ENCODE measurements at places on chromosomes 4 and X.

DNA sequence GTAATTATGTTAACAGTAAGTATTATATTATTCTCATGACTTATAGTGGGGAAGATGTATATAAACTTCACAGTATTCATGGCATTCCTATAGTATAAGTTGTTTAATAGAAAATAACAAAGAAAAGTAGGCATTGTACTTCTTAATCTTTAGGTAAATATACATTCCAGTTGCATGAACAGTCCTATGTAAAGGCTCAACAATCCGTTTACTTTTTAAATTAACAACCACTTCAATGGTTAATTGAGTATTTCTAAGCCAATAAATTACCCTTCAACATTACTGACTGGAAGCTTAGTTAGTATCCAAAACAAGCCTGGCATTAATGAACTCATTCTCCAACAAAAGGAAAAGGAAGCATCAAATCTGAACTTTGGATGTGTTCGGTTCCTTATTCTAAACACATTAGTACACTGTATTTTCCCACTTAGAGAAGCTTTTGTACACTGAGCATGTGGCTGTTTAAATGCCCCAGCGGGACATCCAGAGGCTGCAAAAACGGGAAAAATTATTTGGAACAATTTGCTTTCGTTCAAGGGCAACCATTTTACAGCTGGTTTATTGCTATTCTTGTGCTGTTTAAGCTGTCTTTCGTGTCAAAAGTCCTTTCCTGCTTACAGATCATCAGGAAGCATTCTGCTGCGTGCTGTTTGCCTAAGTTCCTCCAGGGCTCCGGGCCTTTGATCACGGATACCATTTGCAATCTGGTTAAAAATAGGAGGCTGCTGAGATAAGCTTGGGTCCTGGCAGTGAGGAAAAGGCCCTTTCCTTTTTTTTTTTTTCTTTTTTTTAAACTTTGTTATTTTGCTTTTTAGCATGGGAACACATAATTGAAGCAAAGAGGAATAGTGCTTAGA, 460.3 kb downstream of the SPRY1 start:
- no peak for DNase-seq

GRCh38 chrX:7233580-7234406, 85.8 kb upstream of the PUDP start:
- DNase-seq: no peak

DNA sequence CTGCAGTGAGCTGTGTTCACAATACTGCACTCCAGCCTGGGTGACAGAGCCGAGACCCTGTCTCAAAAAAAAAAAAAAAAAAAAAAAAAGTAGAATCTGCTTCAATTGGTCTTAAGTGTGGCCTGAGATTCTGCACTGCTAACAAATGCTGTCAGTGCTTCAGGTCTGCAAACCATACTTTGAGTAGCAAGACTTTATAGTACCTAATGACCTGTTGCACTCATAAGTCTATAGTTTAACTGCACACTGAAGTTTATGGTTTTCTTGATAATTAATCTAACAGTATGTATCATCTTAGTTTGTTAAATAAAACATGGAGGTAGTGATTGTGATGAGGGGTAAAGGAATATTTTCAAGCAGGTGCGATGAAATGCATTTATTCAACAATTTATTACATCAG, 135.6 kb downstream of the STAG2 start:
- DNase-seq: no peak

DNA sequence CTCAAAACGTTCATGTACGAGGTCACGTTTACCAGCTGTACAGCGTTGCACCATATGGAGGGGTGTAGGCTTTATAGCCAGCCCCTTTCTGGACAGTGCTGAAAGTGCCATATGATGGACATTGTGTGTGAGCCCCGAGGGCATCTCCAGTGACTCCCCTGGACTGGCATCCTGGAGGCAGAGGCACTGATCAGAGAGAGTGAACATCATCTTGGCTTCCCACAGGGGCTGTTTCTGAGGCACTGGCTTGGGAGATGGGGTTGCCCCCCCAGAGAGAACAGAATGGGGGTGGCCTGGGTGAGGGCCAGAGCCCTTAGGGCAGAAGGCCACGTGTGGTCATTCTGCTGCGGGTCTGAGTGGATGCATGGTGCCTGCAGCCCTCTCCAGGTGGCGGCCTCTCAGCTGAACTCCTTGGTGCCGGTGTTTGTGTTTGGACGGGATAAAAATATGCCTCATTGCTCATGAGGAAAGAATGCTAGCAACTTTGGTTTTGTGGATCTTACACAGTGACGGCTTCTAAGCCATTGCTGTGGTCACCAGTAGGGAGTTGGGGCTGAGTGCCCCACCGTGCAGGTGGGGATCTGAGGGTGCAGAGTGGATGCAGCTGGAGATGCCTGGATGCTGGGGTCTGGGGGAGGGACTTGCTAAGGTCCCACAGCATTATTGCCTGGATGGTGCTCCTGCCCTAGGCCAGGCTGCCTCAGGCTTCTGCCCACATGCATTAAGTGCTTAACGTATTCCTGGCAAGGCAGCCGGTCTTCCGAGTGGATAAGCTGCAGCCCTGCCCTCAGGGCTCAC, 3.4 kb downstream of the WFS1 start:
- DNase-seq: no peak

DNA sequence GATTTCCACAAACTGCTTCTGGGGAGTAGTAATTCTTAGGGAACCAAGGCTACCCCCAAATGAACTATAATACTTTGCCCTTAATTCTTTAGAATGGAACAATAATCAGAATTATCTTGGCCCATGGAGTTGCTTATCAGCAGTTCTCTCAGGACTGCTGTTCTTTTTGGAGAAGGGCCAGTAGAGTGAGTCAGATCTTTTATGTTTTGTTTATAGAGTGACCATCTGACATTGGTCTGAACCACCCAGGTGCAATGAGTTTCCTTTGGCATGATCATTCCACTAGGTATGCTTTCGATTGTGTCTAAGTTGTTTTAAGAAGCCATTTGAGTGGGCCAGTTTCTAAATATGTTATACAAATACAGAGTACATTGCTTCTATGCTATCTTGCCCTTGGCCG, 31.8 kb downstream of the PRRG1 start:
- DNase-seq: no peak

- no peak for DNase-seq
Observed at GRCh38 chr4:99088023-99088449, 552 bp downstream of the ADH5 start.

GRCh38 chr4:128483816-128484215, 196.2 kb upstream of the PGRMC2 start:
- no peak for DNase-seq

DNA sequence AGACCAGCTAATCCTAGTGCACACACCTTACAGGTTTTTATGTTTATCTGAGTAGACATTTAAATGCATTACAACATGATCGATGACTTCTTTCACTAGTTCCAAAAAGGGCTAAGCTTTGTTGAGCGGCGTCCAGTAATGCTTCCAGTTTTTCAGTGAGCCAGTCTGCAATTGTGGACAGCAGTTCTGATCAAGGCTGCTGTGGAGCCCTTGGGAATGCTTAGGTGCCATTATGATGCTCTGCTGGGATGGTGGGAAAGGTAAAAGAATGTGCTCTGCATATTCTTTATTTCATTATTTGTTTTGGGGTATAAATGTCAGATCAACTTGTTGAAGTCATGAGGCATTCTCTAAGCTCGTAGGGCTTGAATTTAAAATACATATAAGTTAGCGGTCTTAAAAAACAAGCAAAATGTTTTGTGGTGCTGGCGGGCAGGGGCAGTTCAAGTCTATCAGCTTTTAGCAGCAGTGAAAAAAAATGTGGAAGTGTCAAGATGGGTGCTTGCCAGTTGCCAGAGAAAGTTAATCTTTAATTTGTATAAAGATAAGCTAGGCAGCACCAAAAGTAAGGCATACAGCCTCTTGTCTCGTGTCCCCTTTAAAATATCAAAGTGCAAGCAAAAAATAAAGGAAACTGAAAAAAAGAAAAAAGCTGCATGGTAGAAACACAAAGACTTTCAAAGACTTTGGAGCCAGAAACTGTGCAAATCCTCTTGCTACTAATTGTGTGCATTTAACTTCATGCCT, 5.8 kb downstream of the MID1IP1 start:
- DNase-seq: no peak

DNA sequence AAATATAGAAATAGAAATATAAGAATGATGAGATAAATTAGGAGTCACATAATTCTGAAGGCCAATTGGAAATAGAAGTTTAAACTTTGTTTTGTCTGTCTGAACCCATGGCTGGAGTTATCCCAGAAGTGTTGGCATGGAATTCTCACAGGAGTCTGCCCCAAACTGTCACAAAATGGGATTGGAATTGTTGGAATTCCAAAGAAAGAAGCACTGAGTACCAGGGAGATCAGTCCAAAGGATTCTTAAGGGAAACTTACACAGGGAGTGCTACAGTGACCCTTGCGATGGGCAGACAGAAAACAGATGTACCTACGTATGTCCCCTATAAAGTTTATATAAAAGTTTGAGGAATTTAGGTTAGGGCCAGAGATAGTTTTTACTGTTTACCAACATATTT, 1607.7 kb downstream of the ARAP2 start:
- no peak for DNase-seq

GRCh38 chrX:17036171-17036961, 89.9 kb downstream of the REPS2 start:
- DNase-seq: no peak

DNA sequence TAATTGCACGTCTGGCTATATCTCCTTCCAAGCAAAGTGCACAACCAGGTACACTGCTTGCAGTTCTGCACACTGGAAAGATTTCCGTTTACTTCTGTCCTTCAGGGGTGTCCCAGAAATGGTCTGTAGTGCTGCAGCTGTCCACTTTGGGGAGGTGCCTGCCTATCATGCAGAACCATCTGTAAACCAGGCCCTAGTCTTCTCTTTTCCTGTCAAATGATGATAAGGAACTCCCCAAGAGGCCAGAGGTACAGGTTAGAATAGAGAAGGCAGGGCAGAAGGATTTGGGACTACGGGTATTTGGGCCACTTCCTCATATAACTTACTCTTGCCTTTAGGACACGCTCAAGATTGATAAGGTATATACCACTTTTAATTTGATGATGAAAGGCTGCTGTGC, 746.9 kb downstream of the FAT4 start:
- DNase-seq: no peak
